ENCODE measurements at places on chromosomes 1 and 21.

DNA sequence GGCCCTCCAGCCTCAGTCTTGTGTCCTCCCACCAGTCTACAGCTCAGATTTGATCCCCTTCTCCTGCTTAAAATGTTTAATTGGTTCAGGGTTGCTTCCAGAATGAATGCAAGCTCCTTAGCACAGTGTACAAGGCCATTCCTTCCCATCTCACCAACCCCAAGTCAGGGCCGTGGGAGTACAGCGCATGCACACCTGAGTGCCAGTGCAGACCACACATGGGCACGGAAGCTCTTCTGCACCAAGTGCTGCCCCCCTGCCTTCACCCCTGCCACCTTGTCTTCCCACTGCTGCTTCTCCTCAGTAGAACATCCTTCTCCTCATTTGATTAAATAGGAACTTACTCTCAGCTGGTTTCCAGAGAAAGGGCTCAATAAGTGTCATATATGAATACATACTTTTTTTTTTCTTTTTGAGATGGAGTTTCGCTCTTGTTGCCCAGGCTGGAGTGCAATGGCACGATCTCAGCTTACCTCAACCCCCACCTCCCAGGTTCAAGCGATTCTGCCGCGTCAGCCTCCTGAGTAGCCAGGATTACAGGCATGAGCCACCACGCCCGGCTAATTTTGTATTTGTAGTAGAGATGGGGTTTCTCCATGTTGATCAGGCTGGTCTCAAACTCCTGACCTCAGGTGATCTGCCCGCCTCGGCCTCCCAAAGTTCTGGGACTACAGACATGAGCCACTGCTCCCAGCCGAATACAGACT lies 9.3 kb downstream of the PMF1 start:
- no peak for DNase-seq

DNA sequence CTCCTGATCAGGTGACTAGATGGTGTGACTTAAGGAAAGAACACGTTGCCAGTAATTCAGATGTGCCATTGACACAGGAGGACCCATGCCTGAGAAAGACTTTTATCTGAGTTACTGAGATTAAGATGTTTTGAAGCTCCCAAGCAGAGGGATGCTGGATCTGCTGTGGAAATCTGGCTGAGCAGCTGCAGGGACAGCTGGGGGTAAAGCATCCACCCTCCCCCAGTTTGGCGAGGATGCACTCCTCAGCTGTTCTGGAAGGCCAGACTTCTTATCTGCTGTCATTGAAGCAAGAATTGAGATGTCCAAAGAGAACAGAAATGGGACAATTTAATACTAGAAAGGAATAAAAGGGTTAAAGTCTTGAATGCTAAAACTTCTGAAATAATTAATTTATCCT lies 25.7 kb downstream of the TTC3 start:
- DNase-seq: no peak

DNA sequence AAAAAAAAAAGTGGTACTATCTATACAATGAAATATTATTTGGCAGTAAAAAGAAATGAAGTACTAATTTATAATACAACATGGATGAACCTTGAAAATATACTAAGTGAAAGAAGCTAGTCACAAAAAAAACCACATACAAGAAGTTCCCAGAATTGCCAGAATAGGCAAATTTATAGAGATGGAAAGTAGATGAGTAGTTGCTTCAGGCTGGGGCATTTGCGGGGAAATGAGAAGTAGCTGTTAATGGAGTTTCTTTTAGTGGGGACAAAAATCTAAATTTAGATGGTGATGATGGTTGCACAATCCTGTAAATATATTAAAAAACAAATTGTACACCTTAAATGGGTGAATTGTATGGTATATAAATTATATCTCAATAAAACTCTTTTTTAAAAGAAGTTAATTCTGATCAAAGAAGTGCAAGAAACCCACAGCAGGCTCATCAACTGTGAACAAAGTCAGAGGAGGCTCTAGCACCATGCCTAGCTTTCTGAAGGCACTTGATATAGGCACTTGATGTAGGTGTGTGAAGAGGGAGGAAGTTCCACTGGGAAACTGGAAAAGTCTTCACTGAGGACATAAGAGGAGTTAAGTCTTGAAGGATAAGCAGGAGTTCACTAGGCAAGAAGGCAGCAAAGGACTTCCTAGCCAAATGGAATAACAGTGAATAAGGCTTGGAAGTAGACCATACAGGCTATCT lies 52.5 kb downstream of the DMAP1 start:
- DNase-seq: no peak

GRCh38 chr1:234401658-234402057 lies 28.4 kb downstream of the COA6 start:
- DNase-seq: no peak

DNA sequence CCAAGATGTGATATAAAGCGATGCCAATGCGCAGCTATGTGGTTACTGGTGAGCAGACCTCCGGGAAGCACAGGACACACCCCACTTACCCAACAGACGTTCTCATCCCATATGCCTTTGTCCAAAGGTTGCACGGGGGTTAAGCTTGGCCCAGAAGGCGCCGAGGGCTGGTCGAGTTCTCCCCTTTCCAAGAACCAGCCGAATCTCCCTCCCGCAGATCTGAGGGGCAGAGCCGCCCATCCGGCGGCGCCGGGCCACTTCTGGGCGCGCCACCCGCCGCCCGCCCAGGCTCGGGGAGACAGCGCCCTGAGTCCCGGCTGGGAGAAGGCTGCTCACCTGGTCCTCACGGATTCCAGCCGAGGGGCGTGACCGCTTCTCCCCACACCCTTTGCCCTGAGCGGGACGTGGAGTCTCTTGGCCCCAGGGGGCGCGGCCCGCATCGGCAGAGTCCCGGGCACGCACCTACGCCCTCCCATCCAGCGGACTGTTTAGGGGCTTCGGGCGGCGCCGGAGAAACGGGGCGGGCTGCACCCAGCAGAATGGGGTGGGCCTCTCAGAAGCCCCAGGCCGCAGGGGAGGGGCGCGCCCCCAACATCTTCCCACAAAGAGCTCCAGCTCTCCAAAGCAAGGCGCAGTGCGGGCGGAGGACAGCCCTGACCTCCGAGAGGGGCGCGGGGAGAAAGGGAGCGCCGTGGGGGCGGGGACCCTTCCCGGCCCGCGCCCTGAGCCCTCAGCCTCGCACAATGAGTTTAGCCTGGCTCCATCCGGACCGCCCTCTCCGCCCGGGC lies 615 bp downstream of the GPR161 start:
- peak; percentile 50 for DNase-seq

DNA sequence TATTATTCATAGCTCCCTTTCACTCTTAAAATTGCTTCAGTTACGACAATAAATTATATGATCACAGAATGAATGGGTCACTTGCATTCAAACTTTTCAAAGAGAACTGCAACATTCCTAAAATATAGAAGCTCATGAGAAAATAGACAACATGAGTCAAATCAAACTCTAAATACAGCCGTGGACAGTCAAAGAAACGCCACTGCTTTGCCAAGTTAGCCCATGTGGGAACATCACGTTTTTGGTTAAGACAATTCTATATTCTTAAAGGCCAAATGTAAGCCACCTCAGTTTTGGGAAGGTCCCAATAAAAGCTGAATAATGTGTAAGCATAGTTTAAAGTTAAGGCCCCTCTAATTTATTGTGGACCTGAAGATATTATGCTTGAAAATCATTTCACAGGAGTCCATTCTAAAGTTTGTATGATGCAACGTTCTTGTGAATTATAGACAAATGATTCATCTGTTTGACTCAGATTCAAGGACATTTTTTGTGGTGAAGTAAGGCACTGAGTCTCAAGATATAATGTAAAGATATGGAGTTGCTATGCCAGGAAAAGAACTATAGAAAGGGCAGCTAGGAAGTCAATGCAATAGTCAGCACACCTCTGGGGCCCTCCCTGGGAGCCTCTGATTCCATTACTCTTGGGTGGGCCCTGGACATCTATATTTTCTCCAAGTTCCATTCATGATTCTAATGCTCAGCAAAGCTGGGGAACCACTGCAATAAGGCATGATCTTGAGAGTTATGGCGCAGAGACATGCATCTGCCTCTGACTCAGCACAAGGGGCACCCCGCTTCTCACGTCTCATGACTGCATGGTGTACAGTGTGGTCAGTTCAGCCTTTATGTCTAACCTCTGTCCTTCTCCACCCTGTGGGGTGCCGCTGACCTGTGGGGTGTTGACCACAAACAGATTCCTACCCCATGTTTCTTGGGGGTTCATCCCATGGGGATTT lies 33.9 kb downstream of the ETS2 start:
- DNase-seq: no peak

- DNase-seq: no peak
Measured at GRCh38 chr1:246178717-246179311, 328.3 kb downstream of the SMYD3 start.

DNA sequence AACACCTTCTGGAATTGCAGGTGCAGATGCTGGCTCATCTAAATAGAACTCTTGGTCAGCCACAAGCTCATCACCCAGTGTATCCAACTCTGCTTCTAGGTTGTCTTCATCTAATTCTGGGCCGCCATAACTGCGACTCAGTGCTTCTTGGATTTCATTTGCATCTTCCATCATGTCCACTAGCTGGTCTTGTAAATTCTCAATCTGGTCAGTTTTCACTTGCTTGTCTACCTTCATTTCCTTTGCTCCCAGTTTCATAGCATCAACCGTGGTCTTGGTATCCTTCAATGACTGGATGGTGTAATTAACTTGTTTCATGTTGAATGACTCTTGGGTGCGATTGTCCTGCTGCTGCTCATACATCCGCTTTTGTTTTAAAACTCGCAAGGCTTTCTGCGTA lies 10.3 kb downstream of the ZBED6 start:
- DNase-seq: no peak

GRCh38 chr1:153734396-153735089 lies 6.7 kb downstream of the INTS3 start:
- no peak for DNase-seq

DNA sequence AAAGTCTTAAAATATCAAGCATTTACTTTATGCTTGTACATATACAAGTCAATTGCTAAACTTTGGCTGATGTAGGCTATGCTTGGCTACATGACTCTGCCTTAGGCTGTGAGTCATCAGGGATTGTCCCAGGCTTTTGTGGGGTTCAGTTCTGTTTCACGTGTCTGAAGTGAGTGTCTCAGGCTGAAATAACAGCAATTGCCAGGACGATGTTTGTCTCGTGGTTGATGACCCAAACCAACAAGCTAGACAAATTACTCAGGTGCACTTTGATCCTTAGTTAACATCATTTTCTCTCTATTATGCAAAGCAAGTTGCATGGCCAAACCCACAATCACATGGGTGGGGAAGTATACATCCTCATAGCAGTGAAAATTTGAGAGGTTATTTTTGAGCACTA lies 410.1 kb downstream of the BRINP3 start:
- DNase-seq: no peak

DNA sequence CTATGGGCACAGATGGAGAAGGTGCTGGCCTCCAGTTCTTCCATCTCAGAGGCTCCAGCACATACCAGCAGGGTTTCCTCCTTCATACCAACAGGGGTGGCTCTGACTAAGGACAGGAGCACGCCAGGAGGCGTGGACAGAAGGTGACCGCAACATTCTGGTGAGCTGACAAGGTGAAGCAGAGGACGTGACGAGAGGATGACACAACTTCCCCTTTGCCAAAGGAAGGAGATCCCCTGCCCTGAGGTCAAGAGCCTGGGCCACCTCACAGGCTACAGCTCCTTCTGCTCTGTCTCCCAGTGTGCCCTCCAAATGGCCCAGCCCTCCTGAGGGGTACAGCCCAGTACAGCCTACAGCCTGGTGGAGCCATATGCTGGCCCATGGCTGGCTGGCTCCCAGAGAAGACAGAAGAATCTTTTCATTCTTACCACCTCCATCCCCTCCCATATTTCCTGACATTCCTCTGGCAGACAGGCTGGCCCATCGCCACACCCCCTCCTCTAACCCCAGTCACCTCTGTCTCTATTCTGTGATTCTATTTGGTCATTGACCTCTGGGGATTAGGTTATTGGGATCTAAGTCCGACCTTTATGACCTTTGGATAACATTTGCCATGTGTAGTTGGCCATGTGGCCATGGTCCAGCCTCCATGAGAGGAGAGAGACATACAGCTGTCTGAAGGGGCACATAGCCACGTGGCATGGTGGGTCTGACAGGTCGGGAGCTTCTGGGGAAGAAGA lies 5.1 kb upstream of the LAMB3 start:
- no peak for DNase-seq

DNA sequence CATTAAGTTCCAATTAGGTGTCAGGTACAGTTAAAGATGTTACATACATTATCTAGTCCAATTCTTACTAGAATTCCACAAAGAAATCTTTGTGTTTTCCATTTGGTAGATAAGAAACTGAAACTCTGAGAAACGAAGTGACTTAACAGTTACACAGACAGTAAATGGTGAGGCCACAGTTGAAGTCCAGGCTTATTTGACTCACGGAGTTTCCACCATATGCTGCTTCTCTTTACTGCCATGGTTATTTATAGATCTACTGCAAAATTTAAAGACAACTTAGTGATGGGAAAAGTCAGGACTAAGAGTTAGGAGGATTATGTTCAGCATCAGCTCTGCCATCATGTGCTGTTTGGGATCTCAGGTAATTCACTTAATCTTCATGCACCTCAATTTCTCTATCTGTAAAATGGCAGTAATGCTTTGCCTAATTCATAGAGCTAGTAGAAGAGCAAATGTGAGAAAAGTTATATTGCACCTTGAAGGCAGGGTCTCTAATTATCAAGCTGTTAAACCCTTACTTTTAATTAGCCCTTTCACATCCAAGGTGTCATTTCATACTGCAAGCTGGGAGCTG lies 26.2 kb upstream of the SAMSN1 start:
- no peak for DNase-seq

- DNase-seq: no peak
Measured at GRCh38 chr1:231266811-231267322, 25.9 kb downstream of the GNPAT start.

- DNase-seq: no peak
Measured at GRCh38 chr1:94093996-94094395, 27.0 kb downstream of the ABCA4 start.

GRCh38 chr1:157856538-157856937 lies 14.9 kb upstream of the CD5L start:
- DNase-seq: no peak

DNA sequence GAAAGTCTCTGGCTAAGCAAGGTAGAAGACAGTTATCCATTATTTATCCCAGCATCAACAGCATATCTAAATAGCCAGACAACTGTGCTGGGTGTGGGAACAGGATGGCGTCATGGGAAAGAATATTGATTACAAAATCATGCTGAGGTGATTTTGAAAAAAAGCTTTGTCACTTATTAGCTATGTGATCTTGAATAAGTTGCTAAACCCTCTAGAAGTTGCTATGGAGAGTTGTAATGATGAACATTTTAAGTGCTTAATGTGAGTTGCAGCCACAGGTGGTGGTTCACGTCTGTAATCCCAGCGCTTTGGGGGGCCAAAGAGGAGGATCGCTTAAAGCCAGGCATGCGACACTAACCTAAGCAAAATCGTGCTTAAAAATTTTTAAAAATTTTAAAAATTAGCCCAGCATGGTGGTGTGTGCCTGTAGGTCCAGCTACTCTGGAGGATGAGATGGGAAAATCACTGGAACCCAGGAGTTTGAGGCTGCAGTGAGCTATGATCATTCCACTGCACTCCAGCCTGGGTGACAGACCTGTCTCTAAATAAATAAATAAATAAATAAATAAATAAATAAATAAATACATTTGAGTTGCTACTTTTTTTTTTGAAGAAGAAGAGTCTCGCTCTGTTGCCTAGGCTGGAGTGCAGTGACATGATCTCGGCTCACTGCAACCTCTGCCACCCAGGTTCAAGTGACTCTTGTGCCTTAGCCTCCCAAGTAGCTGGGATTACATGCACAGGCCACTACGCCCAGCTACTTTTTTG lies 33.6 kb downstream of the WNT2B start:
- DNase-seq: no peak

Data from NCI-H1417 (cell line).